ENCODE measurements at places on chromosomes 12 and 14.

DNA sequence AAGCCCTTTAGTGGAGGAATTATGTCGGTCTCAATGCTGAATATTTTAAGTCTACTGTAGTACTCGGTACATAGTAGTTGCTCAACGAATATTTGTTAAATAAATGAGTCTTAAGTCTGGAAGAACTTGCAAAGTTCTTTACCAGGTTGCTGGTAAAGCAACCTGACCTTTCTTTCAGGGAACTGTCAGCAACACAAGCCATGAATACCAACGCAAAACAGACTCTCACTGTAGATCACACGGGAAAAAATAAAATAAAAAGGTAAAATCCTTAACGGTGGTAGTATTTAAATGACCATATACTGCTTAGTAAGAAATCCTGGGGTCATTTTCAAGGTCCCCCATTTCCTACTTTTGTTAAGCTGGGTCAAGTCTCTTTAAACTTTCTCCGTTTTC, 447 bp upstream of the NUBPL start:
- DNase-seq = no peak

DNA sequence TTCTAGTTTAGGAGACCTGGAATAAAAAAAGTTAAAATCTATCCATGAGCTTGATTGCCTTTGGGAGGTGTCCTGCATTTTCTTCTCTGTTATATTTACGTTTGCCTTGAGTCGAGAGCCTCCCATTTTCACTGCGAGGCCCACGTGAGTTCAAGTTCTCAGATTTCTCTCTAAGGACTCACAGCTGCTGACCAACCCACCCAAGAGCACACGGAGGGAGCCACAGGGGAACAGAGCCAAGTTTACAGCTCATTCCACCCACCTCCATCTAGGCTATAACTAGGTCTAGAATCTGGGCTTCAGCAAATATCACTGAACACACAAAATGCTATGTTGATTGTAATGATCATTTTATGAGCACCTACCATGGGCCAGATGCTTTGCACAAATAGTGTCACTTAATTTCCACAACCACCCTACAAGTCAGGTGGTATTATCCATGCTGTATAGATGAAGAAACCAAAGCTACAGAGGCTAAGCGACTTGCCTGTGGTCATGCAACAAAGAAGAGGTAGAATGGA, 16.7 kb downstream of the ALDH1L2 start:
- DNase-seq = no peak

DNA sequence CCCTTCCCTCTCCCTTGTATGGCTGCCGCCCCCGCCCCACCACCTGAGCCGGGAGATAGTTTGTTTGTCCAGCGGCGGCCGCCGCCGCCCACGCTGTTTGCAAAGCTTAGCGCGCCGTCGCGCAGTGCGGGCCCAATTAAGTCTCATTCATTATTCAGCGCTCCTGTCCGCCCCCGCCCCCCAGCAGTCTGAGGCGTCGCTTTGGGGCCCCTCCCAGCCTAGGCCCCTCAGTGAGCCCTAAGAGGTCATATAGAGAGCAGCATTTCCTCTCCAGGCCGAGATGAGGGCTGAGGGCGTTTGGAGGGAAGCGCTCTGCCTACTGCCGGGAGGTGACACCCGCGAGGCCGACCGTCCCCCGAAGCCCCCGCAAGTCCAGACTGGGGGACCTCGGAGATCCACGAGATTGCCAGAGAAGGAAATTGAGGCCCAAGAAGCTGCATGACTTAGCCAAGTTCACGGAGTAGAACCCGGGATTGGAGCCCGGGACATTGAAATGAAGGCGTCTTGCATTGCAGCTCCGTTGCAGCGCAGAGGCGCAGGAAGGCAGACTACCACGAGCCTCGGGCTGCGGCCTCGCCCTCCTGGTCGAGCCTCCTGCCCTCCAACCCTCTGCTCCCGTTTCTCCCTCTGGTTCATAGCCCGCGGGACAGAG, at the start of gene DNAJC22:
Gene DNAJC22, plus strand, starts transcription at position 230 of the 652 bp plus-strand sequence. CDS start 1,985 bp downstream, outside the sequence.
- no peak for DNase-seq

GRCh38 chr14:83433618-83434017, 1900.0 kb upstream of the SEL1L start:
- DNase-seq = no peak

DNA sequence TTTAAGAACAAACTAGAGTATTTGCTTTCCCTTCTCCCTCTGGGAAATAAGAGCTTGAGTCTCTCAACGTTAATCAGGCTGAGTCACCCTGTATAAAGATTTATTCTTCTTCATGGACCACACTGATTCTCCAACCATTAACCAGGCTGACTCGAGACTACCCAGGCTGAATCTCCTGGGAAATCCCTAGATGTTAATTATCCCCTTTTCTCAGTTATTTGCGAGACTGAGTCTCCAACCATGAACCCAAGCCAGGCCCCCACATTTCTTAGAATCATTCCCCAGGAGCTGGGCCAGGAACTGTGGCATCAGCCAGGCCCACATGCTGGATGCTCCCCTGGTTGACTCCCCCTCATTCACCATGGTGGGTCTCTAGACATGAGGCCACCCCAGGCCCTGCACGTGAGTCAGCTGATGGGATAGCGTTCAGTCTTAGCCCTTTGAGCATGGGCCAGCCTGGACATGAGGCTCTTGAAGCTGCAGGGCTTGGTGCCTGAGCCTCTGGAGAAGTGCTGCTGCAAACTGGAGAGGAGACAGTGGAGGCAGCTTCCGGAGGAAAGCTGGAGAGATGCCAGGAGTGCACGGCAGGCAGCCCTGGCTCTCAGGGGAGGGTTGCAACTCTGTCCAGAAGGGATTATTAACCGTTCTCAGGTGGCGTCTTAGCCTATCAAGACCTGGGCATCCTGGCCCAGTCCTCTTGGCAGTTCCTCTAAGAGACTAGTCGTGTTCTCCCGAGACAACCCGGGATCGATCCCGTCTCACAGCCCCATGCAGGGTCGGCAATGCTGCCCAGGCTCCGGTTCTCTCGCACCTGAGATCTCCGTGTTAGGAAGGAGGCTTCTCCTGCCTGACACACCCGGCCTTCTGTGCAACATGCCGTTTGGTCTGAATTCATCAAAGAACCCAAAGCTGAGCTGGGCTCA, 296.6 kb downstream of the ADGRD1 start:
- DNase-seq = no peak

DNA sequence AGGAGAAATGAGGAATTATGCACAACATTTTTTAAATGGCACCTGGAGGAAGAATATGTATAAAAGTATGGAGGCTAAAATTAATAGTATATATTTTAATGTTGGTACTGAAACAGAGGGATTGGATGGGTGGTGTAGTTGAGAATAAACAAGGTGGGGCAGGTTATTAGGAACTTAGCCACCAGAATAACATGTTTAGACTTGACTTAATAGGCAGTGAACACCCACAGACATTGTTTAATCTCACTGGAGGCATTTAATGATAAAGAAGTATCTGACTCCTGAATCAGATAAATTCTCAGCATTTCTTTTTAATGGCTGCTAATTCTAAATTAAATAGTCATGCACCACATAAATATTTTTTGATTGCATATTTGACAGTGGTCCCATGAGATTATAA, 139.7 kb downstream of the CNTN1 start:
- DNase-seq = no peak

DNA sequence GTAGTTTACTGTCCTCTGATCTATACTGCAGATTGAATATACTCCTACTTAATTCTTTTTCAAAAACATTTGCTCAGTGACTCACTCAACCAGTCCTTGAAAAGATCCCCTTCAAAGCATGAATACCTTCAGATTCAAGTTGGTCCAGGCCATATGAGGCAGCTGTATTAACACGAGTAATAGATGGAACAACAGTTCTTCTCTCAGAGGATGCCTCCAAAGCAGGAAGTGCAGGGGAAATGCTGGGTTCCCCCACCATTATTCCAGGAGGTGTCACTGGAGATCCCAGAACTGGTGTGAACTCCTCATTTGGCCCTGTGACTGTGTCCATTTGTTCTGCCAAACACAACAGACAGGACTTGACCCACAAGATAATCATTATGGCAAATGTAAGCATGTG, 20.6 kb downstream of the ARMH4 start:
- no peak for DNase-seq

- DNase-seq = peak; percentile 89
Observed at GRCh38 chr12:19431407-19432308, 7.6 kb upstream of the AEBP2 start.

- DNase-seq = no peak
Observed at GRCh38 chr12:122437656-122438121, 15.2 kb upstream of the CLIP1 start.

DNA sequence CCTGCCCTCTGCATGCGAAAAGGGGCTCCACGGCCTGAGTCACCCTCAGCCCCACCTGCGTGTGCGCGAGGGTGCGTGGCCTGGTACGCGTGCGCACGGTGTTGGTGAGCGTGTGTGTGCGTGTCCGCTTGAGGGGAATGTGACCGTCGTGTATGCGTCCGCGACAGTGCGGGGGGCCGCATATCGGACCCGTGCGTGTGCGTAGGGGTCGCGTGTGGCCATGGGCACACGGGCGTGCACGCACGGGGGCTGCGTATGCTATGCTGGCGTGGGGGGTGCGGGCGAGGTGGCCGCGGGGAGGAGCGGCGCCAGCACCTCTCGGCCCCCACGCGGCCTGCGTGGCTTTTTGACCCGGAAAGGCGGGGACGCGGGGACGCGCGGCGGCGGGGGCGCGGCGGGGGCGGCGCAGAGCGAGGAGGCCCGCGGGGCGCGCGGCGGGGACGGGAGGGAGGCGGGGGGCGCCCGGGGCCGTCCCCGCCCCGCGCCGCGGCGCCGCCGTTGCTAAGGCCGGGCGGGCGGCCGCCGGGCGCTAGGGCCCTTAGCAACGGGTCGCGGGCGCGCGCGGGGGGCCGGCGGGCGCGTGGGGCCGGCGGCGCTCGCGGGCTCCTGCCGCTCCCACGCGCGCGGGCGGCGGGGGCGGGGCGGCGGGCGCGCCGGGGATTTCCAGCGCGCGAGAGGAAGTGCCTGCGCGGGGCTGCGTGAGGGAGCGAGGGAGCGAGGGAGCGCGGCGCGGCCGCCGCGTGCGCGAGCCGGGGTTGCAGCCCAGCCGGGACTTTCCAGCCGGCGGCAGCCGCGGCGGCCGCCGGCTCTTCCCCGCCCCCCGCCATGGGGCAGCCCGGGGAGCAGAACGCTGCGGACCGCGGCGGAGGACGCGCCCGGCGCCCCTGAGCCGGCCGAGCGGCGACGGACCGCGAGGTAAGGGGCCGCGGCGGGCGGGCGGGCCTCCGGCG, at the start of gene TRAF3:
Gene TRAF3, plus strand, starts transcription at position 689 of the 950 bp plus-strand sequence. CDS start 92,753 bp downstream, outside the sequence.
- DNase-seq = peak; percentile 88

DNA sequence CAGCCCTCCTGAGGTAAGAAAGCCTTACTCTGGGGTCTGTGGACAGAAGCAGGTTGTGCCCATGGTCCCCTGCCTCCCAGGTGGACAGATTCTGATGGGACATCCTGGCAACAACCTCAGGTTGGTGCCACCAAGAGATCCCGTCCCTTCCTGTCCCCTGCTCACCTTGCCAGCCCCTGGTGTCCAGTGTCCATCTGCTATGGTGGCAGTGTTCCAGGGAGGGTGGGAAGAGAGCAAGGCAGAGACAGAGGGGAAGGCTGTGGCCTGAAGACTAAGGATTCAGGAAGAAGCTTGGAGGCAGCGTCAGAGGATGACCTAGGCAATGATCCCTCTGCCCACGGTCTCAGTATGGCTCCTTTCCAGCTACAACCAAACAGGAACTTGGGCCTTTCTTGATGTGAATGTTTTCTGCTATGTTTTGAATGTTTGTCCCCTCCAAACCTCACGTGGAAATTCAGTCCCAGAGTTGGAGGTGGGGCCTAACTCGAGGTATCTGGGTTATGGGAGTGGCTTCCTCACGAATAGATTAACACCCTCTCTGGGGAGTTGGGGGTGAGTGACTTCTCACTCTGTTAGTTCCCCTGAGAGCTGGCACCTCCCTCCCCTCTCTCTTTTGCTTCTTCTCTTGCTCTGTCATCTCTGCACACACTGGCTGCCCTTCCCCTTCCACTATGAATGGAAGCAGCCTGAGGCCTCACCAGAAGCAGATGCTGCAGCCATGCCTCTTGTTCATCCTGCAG, 26.9 kb downstream of the IQSEC3 start:
- no peak for DNase-seq

GRCh38 chr14:51562816-51563215, 88.9 kb upstream of the FRMD6 start:
- no peak for DNase-seq

- no peak for DNase-seq
Observed at GRCh38 chr12:52003016-52003550, 3.7 kb upstream of the TAMALIN start.

DNA sequence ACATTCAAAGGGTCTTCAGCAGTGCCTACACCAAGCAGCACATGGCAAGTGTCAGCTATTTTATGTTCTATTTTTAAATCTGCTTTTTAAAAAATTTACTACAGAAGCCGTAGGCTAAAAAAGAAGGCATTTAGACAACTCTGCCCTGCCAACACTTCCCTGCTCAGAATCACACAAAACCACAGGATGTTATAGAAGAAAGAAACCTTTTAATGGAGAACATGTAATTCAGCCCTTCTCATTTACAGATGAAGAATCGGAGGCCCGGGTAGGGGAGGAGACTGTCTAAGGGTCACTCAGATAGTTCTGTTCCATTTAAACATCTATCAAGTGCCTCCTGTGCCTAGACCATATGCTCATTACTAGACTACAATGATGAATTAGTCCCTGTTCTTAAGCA, 171.8 kb upstream of the NTF3 start:
- no peak for DNase-seq

DNA sequence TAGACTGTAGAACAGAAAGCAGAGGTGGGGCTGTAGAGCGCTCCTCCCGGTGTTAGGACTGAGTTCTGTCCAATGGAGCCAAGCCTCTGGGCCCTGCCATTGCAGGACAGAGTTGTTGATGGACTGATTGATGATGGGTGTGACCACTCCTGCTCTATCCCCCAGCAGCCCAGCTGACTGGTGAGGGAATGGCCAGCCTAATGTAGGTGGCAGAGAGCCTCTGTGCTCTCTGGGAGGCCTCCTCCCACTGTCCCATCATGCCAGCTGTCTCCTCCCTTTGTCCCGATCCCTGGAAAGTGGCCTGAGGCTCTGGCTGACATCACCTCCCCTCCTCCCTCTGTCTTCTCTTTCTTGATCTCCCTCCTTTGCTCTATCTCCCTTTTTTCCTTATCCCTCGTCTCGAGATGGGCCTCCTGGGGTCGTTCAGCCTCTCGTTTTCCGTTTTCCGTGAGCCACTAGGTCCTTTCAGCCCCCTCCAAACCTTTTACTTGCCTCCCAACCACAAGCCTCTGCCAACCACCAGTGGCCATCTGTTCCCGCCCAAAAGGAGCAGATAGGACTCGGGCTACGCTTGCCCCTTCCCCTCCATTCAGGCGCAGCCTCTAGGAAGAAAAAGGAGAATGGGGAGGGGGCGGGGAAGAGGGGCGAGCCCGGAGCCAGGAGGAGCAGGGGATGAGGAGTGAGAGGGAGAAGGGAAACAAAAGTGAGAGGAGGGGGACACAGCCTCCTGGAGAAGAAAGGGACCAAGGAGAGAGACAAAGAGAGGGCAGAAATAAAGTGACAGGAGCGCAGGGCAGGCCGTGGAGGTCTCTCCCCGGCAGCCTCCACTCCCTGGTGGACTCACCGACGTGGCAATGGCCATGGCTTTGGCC, 572 bp downstream of the EFS start:
- no peak for DNase-seq

- DNase-seq = peak; percentile 36
Observed at GRCh38 chr12:31728289-31728916, 418 bp downstream of the AMN1 start.

DNA sequence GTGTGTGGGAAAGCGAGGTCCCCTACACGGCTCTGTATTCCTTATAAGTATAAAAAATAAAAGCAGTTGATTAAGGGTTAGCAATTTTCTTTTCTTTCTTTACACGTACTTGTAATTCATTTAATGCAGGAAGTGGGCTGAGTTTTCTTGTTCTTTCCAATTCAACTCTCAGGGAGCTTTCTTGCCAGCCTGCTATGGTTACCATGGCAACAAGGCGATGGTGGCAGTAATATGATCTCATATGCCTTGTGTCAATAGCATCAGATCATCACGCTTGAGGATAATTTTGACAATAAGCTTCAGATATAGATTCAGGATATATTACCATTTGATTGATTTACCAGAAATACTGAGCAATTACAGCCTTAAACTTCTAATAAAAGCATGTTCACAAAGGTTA, 466.5 kb downstream of the APAF1 start:
- DNase-seq = no peak

All from activated CD4-positive, alpha-beta T cell treated with anti-CD3 and anti-CD28 coated beads, Interleukin-10, Interleukin-2, amounts not matched to agents 100 ng/mL and 50 ng/mL, durations not matched to agents 16 hours and 8 hours (primary cell).